ENCODE measurements at places on chromosomes 7 and 10.

- peak; percentile 57 for DNase-seq
These were observed 2.6 kb downstream of the LUC7L2 start for GRCh38 chr7:139362302-139362701.

DNA sequence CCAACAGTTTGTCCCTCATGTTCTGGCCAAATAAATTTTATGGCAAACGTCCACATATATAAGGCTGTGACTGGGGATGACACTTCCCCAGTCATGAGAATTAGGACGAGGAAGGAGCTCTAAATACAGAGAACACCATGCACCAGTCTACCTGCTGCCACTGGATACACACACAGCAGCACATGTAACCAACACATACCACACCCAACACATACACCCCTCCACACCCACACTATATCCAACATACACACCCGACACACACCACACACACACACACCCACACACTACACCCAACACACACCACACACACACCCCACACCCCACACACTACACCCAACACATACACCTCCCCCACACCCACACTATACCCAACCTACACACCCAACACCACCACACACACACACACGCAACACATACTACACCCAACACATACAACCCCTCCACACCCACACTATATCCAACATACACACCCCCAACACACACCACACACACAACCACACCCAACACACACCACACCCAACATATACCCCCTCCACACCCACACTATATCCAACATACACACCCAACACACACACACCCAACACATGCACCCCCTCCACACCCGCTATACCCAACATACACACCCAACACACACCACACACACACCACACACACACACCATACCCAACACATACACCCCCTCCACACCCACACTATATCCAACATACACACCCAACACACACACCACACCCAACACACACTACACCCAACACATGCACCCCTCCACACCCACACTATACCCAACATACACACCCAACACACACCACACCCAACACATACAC lies 74.1 kb downstream of the HIPK2 start:
- no peak for DNase-seq

GRCh38 chr7:38147005-38147404 lies 31.0 kb upstream of the STARD3NL start:
- DNase-seq, result peak; percentile 27

- DNase-seq, result no peak
These were observed 7.7 kb downstream of the FGF8 start for GRCh38 chr10:101767966-101768790.

- DNase-seq, result no peak
These were observed 90.7 kb upstream of the RAB18 start for GRCh38 chr10:27413387-27413786.

GRCh38 chr7:73811760-73812168 lies 19.0 kb upstream of the CLDN4 start:
- DNase-seq, result peak; percentile 85

GRCh38 chr10:128759174-128759573 lies 633.0 kb upstream of the MKI67 start:
- no peak for DNase-seq

DNA sequence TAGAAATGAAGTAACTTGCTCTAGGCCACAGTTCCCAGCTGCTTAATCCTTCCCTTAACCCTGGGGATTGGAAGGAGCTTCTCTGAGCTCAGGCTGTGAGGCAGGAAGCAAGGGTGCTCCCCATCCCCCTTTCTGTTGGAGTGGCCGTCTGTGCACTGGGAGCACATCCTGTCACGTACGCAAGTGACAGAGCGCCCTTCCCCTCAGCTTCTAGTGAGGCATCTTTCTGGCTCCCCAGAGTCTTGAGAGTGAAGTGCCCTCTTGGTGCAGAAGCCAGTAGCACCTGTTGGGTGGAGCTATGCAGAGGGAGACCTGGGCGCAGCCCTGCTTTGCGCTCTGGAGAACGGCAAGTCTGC lies 47.8 kb downstream of the SHH start:
- DNase-seq, result no peak

GRCh38 chr7:36058020-36058592 lies 94.9 kb upstream of the EEPD1 start:
- peak; percentile 40 for DNase-seq

- no peak for DNase-seq
These were observed 15.3 kb downstream of the WNT16 start for GRCh38 chr7:121344093-121344492.

DNA sequence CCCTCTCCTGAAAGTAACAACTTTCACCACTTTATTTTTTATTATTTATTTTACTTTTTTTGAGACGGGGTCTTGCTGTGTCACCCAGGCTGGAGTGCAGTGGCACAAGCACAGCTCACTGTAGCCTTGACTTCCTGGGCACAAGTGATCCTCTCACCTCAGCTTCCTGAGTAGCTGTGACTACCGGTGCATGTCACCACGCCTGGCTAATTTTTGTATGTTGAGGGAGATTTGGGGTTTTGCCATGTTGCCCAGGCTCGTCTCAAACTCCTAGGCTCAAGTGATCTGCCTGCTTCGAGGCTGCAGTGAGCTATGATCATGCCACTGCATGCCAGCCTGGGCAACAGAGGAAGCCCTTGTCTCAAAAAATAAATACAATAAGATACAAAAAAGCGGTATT lies 14.9 kb upstream of the SLIT1 start:
- no peak for DNase-seq

- DNase-seq, result no peak
These were observed 271.3 kb upstream of the CACNA2D1 start for GRCh38 chr7:82714883-82715282.

DNA sequence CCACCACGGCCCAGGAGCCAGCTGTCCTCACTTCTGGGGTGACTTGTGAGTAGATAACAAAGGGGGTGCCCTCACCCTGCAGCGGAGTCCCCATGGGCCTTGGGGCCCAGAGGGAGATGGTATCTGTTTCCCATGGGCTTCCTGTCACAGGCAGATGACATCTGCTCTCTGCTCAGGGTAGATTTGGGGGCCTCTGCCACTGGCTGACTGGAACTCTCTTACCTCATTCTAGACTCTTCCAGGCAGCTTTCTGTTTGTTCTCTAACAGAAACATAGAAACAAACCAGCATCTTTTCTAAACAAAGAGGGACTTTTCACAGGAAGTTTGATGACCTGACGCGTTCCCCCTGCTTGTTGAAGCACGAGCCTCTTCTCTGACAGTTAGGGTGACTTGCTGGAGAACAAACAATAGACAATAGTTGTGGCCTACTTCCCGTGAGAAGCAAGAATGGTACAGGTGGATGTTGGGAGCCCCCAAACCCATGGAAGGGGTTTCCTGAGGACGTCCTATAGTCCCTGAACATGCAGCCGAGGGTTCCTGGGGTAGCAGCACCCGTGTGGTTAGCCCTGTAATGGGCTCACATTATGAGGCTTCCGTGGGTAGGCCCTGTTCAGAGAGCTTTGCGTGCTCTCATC lies 61.6 kb downstream of the GRK5 start:
- DNase-seq, result no peak

DNA sequence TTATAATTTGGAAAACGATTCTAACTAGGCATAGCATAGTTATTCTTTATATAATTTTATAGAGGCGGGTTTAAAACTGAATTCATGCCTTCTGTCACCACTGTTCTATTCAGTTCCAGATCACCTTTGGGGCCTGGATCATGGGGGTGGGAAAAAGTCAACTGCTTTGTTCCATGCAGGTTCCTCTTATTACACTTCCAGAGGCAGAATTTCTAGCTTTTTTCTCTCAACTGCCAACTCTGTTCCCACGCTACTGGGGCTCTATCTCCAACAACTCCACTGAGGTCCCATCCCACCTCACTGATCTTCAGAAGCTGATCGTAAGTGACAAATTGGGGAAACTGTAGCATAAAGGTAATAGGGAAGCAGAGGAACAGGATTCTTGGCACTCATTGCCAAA lies 283.6 kb upstream of the IMMP2L start:
- DNase-seq, result no peak

DNA sequence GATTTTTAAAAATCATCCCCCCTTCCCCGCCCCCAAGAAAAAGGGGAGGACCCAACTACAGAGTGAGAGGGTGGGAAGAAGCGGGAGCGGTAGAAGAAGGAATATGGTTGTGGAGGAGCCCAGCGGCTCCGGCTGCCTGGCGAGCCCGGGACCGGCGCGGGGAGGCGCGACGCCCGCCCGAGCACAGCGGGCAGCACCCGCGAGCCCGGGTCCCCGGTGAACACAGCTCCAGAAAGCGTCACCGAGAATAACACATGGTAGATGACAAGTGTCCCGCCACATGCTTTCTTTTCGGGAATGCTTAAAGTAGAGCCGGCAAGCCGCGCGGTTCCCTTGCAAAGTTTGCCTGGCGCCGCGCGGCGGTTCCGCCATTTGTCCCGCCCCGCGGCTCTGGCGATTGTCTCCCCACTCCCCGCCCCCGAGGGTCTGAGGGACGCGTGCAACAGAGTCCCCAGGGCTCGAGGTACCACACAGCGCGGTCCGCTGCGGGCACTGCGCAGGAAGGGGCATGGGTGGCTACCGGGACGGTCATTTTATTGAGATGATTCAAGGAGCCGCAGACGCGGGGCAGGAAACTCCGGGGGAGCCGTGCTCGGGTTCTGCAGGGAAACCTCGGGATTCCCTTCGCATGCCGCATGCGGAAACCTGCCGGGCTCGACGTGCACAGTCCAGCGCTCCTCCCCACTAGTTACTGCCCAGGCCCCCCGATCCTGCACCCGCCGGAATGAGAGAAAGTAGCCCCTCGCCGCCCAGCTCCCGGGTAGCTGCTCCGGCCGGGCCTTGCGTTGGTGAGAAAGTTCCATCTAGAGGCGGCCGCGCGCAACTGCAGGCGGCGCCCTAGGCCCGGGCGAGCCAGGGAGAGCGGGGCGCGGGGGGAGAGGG lies 781 bp upstream of the GRM8 start:
- DNase-seq, result peak; percentile 79

GRCh38 chr7:29539471-29539870 lies 24.2 kb upstream of the PRR15 start:
- DNase-seq, result no peak

GRCh38 chr7:116229366-116229765 lies 19.0 kb downstream of the TES start:
- DNase-seq, result no peak

DNA sequence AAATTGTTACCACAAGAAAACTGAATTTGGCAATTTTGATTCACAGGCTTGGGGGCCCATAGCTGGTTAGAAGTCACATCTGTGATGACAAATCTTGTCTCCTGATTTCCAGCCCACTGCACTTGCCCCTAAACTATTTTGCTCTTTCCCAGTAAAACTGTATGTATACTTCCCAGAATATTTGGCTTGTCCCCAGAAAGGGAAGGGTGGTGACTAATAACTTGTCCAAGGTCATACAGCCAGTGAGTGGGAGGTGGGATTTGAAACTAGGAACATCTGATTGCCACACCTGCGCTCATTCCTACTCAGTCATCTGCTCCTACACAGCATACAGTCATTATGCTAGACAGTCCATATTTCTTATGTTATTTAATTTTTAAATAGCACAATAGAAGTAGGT lies 304.5 kb downstream of the SDHAF3 start:
- DNase-seq, result no peak

GRCh38 chr10:76044751-76045150 lies 613.3 kb downstream of the LRMDA start:
- DNase-seq, result no peak

- no peak for DNase-seq
These were observed 14.8 kb downstream of the NACAD start for GRCh38 chr7:45073786-45074527.

DNA sequence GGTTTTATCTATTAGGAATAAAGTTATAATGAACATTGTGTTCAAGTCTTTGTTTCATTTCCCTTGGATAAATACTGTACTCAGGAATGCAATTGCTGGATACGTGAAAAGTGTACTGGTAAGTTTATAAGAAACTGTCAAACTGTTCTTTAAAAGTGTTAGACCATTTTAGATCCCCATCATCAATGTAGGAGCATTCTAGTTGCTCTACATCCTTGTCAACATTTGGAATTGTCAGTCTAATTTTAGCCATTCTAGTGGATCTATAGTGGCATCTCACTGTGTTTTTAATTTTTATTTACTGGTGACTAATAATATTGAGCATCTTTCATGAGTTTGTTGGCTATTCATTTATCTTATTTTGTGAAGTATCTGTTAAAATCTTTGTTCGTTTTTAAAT lies 354.0 kb upstream of the NRP1 start:
- no peak for DNase-seq

DNA sequence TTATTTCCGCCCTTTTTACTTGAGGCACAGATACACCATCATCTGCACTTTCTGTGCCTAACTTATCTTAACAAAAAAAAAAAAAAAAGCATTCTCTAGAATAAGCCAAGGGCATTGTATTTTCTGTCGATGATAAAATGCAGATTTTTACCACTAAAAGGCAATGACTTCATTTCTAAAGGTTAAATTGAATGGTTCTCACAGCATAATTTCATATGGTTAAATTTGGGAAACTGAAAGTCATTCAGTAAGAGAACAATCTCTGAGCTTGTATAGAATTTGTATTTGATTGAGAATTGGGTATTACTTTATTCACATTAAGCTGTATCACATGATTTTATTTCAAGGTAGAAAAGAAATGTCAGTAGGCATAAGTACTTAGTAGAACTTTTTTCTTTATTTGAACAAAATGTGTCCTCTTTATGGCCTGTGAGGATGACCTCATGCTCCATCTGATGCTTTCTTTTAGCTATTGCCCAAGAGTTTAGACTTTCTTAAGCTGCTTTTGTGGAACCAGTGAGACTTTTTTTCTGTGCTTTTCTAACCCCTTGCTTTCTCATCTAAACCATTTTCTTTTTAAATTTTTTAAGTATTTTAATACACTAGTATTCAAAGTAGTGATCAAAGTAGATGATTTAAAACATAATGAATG lies 110.3 kb downstream of the LRRC4 start:
- no peak for DNase-seq

DNA sequence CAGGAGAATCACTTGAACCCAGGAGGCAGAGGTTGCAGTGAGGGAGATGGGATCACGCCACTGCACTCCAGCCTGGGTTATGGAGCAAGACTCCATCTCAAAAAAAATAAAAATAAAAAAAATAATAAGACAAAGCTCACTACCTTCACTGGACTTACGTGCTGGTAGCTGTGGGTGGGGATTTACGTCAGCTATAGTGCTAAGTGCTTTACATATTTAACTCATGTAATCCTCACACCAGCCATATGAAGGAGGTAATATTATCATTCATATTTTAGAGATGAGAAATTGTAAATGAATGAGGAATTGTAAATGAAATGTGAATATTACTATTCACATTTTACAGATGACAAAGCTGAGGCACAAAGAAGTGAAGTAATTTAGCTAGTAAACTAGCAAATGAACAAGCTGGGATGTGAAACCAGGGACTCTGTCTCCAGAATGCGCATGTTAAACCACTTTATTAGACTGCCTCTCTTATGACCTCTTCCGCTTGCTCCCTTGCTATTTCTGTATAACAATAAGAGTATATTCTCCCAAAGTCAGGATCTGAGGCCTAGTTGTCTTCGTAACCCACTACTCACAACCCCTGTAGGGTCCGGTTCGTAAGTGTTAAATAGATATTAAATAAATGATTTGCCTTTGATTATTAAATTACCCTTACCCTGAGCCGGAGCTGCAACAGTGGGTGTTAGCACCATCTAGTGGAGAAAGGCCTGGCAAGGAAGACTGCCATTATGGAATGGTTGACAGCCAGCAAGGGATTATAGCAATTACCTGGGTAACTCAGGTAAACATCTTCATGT lies 70.2 kb downstream of the HTR7 start:
- DNase-seq, result peak; percentile 78

GRCh38 chr10:73635781-73636180 lies 5.5 kb downstream of the MYOZ1 start:
- no peak for DNase-seq

Data from mesendoderm (in vitro differentiated cells).